ENCODE measurements at places on chromosomes 6 and 20.

- DNase-seq = no peak
Observed at GRCh38 chr6:139868576-139868975, 494.1 kb upstream of the CITED2 start.

DNA sequence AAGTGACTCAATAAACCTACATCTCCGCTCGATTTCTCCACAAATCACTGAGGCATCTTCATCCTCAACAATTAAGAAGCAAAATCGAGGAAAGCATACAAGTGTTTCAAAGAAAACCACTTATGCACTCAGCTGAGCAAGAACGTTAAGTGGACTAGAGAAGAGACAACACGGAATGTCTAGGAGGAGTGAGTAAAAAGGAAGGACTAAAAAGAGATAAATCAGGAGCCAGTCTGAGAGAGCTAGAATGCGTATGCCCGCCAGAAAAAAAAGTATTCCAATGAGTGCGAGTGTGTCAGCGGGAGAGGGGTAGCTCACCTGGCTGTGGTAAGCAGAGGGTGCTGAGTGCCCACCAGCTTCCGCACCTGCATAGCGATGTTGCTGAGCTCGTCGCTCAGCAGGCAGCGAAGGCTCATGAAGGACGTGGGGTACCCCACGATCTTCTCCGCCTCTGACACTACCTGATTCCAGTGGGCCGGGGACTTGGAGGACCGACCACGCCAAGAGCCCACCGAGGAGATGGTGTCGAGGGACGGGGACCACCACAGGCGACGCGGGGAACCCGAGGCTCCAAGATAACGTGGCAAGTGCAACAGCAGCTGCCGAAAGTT, 587 bp downstream of the PDSS2 start:
- no peak for DNase-seq

DNA sequence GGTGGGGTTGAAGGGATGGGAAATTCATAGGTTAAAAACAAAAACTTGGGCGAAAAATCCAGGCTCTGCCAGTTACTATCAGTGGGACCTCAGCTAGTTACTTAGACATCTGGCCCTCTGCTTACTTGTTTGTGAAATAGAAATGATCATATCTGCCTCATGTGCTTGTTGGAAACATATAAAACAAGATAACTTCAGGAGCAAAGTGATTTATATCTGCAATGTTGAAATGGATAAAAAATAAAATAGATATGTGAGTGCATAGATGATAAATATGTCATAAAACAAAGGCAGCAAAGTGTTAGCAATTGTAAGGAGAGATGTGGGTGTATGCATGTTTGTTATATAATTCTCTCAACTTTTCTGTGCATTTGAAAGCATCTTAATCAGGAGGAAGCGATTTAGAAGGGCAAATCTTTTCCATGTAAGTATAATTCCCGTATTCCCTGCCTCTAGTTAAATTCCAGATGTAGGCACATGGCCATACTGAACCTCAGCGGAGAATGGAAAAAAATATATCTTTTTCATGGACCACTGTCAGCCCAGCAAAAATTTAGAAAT, 579.0 kb upstream of the FLRT3 start:
- DNase-seq = no peak

DNA sequence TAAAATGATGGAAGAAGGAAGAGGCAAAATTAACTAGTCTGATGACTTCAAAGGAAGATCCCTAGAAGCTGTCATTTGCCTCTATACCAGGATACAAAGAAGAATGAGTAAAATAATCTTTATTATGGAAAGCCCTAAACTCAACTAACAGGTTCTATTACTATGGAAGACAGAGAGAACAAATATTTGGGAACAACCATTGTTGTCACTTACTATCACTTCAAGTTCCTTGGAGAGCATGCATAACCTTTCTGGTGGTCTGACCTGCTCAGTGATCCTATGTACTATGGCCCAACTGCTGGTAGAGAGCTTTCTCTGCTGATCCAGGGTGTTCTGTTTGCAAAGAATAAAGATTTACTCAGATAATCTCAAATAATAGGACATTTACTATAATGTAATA, 62.8 kb upstream of the TASP1 start:
- no peak for DNase-seq

GRCh38 chr20:1449370-1449769, 17.3 kb downstream of the NSFL1C start:
- no peak for DNase-seq

DNA sequence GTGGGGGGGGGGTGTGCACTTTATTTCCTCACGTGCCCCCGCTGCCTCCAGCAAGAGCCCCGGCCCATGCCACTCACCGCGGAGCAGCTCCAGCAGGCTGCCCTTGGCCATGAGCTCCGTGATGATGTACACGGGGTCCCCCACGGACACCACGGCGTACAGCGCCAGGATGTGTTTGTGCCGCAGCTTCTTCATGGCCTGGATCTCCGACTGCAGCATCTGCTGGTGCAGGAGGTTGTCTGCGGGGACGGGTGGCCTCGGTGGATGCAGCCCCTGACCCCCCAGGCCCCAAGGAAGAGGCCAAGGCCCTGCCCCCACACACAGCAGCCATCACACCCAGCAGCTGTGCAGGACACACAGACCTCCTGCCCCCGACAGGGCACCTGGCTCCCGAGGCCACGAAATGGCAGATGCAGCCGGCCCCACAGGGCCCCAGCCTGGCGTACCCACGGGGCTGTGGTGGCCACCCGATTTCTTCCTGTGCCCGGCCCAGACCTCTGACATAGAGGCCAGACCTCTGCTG, 4.7 kb downstream of the PTK6 start:
- no peak for DNase-seq

DNA sequence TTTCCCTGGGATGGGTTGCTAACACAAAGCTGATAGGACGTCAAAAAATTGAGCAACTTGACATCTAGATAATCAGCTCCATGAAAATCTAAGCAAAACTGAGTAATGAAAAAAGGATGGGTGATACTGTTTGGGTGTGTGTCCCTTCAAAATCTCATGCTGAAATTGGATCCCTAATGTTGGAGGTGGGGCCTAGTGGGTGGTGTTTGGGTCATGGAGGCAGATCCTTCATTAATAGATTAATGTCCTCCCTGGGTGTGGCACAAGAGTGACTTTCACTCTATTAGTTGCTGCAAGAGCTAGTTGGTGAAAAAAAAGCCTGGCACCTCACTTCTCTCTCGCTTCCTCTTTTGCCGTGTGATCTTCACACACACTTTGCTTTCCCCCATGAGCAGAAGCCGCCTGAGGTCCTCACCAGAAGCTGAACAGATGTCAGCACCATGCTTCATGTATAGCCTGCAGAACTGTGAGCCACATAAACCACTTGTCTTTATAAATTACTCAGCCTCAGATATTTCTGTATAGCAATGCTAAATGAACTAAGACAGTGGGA, 160.9 kb downstream of the FRK start:
- no peak for DNase-seq

DNA sequence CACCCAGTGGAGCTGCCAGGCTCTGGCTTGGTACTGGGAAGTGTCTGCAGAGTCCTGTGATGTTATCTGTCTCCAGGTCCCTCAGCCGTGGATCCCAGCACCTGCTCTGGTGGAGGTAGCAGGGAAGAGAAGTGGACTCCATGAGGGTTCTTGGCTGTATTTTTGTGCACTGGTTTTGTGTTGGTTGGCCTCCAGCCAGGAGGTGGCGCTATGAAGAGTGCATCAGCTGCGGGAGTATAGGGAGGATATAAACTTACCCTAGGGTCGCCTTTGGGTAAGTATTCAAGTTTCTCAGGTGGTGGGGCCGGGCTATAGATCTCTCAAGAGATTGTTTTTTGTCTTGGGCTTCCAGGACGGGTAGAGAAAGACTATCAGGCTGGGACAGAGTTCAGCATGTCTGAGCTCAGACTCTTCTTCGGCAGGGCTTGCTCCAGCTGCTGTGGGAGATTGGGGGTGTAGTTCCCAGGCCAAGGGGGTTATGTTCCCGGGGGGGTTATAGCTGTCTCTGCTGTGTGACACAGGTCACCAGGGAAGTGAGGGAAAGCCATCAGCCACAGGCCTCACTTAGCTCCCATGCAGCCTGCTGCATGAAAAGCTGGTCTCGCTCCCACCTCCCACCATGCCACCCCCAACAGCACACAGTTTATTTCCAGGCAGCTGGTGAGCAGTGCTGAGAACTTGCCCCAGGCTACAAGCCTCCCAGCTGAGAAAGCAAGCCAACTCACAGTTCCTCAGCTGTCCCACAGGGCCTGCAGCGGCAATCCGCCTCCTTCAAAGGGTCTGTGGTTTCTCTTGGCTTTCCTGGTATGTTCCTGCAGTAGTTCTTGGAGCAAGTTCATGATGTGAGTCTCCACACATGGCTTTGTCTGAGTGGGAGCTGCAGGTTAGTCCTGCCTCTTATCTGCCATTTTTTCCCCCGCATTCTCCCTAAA, 115.7 kb downstream of the AIG1 start:
- DNase-seq = no peak

DNA sequence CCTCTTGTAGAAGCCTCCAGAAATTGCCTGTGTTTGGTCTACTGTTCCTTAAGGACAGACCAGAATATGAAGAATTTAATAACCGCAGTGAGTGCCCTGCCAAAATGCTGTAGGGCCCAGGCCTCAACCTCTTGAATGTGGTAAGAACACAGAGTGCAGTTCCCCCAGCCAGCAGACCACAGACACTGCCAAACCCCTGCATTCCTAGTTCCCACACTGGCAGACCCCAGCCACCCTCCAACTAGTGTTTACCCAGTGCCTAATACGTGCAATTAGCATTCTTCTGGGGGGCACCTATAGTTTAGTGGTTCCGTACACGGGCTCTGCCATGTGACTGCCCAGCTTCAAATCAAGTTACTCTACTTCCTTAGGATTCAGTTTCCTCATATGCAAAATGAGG, 51.7 kb downstream of the STK35 start:
- DNase-seq = no peak

DNA sequence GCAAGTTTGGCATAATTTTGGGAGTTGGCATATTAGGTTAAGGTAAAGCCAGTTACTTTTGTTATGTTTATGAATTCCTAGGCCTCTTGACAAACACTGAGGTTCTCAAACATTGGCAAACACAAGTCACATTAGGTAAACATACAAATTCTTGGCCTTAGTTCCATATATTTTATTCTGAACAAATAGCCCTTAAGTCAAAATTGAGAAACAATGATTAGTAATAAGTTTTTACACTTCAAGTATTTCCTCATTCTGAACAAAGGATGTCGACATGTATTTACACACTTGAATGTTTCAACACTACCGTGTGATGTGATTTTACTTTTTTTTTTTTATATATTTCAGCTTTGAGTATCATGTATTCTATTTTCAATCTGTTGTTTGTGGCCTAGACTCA, 3.8 kb upstream of the ECHDC1 start:
- no peak for DNase-seq

DNA sequence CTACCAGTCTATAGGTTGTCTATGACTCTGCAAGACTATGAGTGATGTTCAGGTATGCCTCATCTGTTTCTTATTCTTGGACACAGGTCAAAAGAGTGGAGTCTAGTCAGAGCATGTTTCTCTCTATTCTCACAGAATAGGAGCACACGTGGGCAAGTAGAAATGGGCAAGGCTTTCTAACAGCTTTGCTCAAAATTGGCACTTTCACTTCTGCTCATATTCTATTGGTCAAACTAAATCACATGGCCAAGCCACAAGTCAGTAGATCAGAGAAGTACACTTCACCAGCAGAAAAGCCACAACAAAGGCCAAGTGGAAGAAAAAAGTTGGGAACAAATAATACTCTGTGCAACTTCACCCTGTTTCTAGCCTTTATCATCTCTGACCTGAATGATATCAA, 354.5 kb upstream of the SYNCRIP start:
- DNase-seq = no peak

- DNase-seq = no peak
Observed at GRCh38 chr6:35218456-35218855, 4.7 kb downstream of the SCUBE3 start.

- no peak for DNase-seq
Observed at GRCh38 chr20:31710423-31711108, 12.1 kb downstream of the BCL2L1 start.

- no peak for DNase-seq
Observed at GRCh38 chr6:14626556-14626955, 509.0 kb downstream of the CD83 start.

DNA sequence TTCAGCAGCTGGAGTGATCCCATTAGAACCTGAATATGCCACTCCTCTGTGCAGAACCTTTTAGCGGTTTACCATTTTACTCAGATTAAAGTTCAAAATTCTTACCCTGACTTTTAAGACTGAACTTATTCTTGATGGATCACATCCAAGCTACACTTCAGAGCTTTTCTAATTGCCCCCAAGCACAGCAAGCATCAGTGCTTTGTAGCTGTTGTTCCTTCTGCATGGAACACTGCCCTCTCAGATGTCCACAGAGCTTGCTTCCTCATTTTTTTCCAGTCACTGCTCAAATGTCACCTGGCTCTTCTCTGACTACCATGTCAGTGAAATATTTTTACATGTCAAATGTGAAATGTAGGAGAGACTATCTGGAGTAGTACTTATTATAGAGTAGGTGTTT, 1.6 kb upstream of the SLC35B3 start:
- DNase-seq = no peak

GRCh38 chr20:48447456-48447855, 380.3 kb downstream of the PREX1 start:
- no peak for DNase-seq

GRCh38 chr6:170229851-170230519, 60.9 kb downstream of the DLL1 start:
- no peak for DNase-seq

DNA sequence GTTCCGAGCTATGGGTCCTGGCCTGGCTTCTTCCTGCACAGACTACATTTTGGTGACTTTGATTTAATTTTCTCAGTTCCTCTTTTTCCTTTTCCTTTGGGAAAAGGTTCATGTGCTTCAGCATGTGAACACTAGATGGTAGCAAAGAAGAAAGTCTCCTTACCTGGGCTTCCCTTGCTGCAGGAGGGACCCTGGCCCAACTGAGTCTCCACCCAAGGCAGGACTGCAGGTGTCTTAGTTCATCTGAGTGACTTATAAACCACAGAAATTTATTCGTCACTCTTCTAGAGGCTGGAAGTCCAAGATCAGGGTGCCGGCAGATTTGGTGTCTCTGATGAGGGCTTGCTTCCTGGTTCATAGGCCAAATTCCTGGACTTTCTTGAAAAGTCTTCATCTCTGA, 163.2 kb downstream of the SYCP2 start:
- no peak for DNase-seq

DNA sequence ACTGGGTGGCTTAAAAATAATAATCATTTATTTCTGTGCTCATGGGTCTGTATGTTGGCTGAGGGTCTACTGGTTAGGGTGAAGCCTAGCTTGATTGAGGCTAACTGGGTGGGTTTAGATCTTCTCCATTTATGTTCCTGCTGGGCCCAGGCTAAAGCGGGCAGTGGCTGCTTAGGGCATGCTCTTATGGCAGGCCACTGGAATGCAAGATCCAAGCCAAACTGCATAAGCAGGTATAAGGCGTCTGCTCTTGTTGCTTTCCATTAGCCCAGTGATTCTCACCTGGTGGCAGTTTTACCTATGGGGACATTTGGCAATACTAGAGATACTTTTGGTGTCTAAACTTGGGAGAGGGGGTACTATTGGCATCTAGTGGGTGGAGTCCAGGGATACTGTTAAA, 44.5 kb downstream of the QKI start:
- DNase-seq = no peak

DNA sequence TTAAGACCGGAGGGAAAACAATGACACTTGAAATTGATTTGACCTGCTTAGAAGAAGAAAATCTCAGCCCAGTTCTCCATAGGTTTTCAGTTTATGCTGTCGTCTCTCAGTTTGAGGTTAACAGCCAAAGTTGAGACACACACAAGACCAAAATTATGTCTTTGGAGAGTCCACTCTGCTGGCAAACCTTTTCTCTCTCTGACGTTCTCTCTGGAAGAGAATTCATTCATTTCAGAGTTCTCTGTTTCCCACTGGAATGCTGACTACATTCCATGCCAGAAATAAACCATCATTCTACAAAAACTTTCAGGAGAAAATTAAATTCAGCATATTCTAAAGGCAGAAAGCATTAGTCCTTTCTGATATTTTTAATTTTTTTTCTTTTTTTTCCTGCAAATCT, 155.2 kb downstream of the TFAP2A start:
- DNase-seq = no peak
